Stimulated activated CD4-positive, alpha-beta T cell treated with anti-CD3 and anti-CD28 coated beads, Interleukin-4, amount 100 ng/mL, for 4 hours (primary cell): ENCODE measurements at places on chromosomes 12 and 14.
A peak's percentile ranks its signal among the peaks of the same experiment; 100 is the strongest.

DNA sequence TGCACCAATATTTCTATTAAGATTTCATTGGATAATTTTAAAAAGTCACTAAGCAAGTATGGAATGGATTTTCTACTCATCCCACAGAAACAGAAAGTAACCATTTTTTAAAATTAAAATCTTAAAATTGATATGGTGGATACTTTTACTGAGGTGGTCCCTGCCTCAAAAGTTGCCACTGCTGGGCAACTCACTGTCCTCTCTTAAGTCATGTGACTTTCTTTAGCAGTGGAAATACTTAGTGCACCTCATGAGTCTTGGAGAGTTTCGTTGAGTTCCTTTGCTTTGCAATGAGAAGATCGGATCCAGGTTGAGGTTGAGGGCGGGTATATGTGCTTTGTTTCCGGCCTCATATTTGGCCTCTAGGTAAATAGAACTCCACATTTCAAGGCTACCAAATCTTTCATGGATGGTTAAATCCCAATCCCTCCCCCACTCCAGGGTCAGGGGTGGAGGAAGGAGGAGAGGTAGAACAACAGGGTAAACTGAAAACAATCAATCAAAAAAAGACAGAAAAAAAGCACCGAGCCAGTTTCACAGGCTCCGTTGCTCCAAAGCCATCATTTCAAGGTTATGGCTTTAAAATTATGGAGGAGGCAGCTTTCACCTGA, 39.5 kb upstream of the DUSP6 start:
- no peak for DNase-seq

DNA sequence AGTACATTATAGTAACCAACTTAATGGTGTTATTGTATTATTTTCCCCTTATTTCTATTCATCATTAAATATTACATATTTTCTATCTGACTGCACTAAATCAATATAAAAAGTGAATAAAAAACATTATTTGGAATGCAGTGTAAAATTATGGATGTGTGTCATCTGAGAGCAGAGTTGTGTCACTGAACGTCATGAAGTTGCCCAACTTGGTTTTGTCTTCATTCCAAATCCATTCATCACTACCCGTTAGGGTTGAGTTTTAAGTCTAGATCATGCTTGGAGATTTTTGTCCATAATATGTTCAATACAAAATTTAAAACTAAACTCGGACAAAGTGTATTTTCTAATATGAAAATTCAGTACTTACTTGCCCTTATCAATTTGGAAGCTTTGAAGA, 16.1 kb downstream of the KLRF1 start:
- no peak for DNase-seq

- DNase-seq: no peak
These were observed at the start of gene IFNG for GRCh38 chr12:68159681-68160304. TSS of gene IFNG (minus strand) at chr12:68159740. CDS start at chr12:68159615, 125 bp downstream.

GRCh38 chr14:30985796-30986195, 39.7 kb upstream of the AP4S1 start:
- DNase-seq: no peak

DNA sequence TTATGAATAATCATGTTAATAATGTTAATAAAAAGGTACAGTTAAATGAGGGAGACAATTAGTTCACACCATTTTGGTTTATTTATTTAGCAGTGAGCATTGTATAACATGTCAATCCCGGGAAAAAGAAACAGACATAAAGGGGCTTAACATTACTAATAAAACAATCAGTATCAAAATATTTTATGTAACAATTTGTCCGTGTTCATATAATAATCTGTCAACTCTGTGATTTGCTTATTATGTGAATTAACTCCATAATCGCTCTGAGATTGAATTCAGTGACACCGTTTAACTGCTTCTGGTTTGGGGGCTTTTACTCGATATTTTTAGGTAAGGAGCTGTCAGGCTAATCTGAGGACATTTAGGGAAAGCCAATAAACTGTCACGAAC, 95.8 kb upstream of the HMGA2 start:
- no peak for DNase-seq

DNA sequence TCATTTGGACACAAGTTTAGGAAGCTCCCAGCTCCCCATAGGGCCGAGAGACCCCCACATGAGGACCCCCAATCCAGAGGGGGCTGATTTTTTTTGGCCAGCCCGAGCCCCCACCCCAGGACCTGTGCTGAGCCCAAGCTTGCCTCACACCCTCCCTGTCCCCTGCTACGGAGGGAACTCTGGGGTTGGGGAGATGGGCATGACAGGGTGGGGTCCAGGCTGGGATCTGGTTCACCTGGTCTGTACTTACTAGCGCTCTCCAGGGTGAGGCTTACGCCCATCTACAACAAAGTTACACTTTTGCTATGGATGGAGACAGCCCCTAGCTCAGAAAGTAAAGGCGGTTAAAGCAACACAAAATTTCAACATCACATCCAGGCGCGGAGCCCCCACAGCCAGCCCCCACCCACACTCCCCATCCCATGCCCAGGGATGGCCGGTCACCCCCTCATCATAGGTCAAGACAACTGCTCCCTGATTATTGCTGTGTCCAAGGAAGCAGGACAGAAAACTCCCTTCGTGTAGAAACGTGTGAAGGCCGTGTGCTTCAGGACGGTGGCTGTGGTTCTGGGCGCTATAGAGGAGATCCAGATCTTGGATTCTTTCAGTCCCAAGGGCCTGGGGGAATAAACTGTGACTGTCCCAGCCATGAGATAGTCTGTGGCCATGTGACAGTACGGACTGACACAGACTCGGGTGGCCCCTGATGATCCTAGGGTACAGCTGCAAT, 10.7 kb downstream of the SLC25A29 start:
- no peak for DNase-seq

DNA sequence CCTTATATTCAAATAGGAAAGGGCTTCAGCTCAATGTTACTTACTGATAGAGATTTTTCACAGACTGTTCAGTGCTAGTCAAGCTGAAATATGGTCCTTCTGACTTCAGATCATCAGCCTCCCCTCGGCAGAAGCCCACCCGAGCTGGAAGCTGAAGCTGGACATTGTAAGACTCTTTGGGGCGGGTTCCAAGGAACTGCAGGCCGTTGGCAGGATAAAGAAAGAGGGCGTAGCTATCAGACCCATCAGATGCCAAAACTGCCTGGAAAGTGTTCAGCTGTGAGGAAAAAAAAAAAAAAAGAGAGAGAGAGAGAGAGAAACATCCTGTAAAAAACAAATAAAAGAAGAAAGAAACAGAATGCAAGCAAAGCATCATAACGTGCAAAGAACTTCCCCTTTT, 8.8 kb downstream of the NID2 start:
- no peak for DNase-seq

DNA sequence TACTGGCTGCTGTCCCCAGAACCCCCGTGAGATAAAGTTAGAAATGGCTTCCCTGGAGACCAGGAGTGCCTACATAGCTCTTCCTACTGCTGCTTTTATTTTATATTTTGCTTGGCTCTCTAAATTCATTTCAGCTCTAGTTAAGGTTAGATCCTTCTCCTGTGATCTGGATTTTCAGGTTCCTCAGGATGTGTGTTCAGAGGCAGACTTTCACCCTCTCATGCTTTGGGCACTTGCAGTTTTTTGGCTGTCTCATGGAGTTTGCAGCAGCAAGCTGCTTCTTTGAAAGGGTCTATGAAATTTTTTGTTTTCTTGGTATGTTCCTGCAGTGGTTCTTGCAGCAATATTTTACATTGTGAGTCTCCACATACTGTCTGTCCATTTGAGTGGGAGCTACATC, 93.3 kb downstream of the ATP23 start:
- DNase-seq: no peak

DNA sequence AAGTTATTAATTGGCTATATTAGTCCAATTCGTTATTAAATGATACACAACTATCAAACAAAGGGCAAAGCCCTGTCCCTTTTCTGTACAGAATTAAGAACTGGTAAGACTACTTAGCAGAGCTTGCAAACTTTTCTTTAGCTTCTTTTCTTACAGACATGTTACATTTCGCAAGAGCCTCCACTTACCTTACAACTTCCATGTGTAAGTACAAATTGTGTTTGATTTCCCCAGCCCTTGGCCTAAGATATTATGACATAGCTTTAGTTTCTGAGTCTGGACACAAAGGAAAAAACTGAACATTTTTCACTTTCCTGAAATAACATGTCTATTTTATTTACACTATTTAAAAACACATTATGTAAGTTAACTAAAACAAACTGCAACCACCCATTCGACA, 1.7 kb downstream of the ATF7 start:
- no peak for DNase-seq

GRCh38 chr14:81509838-81510452, 23.7 kb downstream of the SEL1L start:
- no peak for DNase-seq

DNA sequence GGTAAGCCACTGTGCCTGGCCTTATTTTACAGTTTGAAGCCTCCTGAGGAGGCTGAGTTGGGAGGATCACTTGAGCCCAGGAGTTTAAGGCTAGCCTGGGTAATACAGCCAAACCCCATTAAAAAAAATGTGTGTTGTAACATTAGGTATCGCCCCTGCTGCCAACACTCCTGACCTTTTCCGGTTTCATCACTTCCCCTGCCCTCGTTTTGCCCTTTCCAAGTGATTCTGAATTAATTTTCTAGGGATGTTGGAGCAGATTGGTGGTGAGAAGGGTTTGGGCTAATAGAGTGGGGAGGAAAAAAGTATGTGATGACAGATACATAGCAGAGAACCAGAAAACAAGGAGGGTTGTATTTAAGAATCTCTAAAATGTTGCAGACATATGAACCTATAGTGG, 25.6 kb upstream of the C12orf71 start:
- no peak for DNase-seq

DNA sequence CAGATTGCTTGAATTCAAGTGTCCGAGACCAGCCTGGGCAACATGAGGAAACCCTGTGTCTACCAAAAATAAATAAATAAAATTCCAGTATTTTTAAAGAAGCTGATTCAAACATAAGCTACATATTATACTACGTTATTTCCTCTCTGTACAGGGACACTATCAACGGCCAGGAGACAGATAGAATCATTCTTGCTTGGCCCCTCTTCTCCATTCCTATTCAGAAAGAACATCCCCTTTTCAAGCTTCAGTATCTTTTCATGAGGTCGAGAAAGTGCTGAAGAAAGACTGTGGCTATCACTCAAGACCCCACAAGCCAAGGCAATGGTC, 314 bp upstream of the DHRS7 start:
- DNase-seq: no peak

GRCh38 chr14:75165586-75166391, 10.6 kb downstream of the TMED10 start:
- no peak for DNase-seq

GRCh38 chr14:104665657-104666522, 23.5 kb upstream of the INF2 start:
- peak; percentile 44 for DNase-seq
